ENCODE measurements at places on chromosomes 7 and 10.

GRCh38 chr7:150356265-150356897 lies 12.2 kb upstream of the REPIN1 start:
- no peak for DNase-seq

- DNase-seq = no peak
Measured at GRCh38 chr10:111410740-111411139, 333.9 kb downstream of the ADRA2A start.

DNA sequence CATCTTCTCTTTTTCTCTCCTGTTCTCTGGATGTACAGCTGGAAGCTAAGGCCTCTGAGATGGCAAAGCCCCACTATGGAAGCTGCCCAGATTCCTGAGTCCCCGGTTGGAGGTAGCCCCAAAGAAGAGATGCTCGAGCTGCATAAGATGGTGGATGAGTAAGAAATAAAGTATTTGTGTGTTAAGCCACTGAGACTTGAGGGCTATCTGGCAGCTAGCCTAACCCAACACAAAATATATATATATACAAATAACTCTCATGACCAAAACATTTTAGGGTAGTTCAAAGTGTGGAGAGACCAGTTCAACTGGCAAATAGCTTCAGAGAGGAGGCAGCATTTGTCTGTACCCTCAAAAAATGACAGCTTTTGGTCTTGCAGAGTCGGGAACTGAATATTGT lies 72.4 kb upstream of the PDE1C start:
- no peak for DNase-seq

DNA sequence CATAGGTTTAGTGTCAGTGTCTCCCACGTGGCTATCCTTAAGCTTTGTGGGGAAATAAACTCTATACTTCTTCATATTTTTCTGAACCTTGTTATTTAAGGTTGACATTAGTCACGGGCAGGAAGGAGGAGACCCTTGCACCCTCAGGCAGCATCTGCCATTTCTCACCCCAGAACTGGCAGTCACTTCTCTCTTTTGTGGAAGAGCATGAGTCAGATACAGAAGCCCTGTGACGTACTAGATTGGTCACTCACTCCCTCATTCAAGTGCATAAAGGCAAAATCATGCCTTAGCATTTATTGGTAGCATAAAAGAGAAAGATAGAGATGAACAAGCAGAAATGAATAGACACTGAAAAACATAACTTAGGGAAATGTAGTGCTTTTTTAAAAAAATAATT lies 206.0 kb upstream of the MDFIC start:
- DNase-seq = no peak

- no peak for DNase-seq
Measured at GRCh38 chr10:58518775-58519174, 6.1 kb downstream of the BICC1 start.

DNA sequence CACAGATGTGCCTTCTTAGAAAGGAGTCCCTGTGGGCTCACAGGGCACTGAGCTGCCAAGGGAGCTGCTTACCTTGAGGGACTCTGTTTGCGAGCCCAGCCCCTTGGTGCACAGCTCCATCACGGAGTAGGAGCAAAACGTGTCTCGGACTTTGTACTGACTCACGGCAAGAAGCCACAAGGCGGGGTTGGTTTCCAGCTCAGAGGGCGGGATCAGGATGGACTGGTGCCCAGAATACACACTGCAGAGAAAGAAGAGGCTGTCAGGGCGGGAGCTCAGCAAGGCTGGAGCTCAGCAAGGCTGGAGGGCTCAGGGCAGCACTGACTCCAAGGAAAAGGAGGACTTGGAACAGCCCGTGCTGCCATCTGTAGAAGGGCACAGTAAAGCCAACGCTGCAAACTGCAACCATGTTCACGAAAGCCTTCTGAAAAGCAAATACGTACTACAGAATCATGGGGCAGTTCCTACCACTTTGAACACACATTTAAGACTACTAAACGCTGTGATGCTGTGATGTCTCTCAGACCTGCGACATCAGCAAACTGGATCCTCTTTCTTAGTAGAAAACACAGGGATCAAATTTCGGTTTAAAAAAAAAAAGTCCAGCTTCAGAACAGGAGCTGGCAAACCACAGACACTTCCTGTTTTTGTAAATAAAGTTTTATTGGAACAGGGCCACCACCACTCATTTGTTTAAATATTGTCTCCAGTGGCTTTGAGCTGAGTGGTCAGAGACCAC lies 194.3 kb downstream of the ZMYND11 start:
- no peak for DNase-seq

GRCh38 chr10:89963451-89964102 lies 262.2 kb downstream of the KIF20B start:
- DNase-seq = no peak

- no peak for DNase-seq
Measured at GRCh38 chr7:77288676-77289320, 89.2 kb upstream of the FGL2 start.

- no peak for DNase-seq
Measured at GRCh38 chr10:8102708-8103401, 48.4 kb downstream of the GATA3 start.

DNA sequence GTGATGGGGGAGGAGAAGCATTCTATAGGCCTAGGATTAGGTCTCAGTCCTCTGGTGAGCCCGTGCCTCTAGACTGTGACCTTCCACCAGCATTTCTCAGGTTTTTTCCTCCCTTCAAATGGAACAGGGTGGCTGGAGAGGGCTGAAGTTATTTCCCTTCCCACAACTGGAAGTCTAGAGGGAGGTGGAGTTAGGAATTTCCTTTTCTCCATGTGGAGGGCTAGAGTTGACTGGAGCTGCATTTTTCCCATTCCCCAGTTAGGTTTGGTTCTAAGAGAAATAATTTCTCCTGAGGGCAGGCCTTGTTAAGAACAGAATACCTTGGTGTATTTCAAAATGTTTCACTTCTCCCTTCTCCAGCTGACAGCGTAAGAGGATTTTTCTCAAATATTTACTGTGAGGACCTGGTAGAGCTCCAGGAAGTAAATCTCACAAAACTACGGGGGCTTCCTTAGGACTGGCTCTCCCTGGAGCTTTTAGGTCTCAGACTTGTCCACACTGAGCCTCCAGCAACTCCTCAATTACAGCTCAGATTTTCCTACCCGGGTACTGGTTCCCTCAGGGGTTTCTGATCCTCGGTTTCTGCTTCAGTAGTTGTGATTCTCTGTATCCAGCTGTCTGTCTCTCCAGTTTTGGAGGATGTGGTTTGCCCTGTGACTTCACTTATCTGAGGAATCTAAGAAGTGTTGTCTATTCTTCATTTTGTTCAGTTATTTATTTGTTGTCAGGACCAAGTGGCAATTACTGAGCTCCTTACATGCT lies 6.0 kb upstream of the REEP3 start:
- DNase-seq = no peak

DNA sequence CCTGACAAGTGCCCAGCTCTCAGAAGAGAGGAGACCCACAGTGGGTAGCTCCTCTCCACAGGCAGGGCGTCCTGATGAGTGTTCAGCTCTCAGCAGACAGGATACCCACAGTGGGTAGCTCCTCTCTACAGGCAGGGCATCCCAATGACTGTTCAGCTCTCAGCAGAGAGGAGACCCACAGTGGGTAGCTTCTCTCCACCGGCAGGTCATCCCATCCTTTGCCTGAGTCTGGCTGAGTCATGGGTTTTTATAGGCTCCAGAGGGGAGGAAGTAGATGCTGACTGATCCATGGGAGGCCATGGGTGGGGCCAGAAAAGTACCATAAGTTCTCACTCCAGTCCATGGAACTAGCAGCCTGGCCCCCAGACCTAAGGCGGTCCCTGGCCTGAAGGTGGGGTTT lies 18.5 kb downstream of the CFAP70 start:
- no peak for DNase-seq

GRCh38 chr7:152893801-152894294 lies 134.3 kb downstream of the ACTR3B start:
- no peak for DNase-seq

- no peak for DNase-seq
Measured at GRCh38 chr7:120989257-120990220, 1.0 kb downstream of the CPED1 start.

DNA sequence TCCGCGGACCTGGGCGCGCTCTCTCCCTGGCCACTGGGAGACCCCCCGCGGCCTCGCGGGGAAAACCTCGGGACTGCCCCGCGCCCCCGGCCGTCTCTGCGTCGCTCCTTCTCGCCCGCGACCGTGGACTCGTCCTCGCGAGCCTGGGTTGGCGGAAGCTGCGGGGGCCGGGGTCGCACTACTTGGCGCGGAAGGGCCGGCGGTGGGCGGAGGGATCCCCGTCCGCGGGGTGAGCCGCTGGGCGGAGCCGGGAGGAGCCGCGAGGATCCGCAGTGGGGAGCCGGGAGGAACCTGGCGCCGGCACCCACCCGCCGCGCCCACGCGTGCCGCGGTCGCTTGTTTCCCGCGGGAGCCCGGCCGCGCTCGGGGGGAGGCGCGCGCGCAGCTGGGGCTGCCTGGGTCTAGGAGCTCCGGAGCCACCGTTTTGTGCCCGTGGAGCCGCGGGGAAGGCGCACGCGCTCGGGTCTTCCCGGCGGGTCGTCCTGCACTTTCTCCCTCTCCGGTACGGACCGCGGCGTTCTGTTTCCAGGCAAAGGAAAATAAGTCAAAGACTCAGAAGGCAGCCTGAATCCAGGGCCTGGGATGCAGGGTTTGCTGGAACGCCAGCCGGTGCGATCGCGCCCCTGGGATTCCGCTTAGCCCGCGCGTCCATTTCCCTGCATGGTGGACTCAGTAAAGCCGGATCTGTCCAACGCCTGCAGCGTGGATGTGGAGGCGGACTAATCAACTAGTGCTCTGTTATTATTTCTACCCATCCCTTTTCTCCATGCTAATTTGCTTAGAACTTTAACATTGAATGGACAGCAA lies 28.7 kb upstream of the KMT2C start:
- DNase-seq = peak; percentile 75

- no peak for DNase-seq
Measured at GRCh38 chr7:15783987-15784693, 97.7 kb upstream of the MEOX2 start.

- no peak for DNase-seq
Measured at GRCh38 chr7:155725006-155725355, 80.5 kb downstream of the RBM33 start.

- DNase-seq = no peak
Measured at GRCh38 chr10:83310688-83311087, 828.6 kb upstream of the GHITM start.

DNA sequence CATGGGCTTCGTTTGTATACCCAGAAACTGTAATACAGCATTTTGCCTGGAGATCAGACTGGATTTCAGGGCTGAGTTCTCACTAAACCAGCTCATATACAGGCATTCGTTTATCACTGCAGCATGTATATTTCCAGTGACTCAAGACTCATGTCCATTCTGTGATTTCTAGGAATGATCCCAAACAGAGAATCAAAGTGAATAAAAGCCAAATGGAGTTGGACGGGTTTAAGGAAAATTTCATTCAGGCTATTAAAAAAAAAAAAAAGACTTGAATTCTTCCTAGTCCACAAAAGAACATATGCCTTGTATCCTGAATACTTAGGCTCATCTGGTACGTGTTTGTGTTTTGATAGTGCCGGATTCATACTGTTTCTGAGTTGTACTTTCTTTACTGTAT lies 46.8 kb downstream of the TET1 start:
- no peak for DNase-seq

DNA sequence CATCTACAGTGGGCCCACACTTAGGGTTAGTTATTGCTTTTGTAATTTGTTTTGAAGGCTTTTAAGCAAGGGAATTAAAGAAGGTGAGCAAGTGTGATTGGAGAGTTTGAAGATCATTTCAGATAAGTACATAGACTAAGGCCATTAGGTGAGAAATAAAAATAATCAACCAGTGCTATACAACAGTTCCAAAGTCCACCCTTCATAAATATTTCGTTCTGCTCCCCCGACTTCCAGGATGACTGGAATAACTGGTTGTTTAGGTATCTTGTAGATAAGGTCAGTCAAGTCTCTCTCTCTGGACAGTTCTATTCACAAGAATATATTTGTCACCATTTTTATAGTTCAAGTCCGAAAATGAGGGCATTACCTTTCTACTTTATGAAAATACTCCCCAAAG lies 98.0 kb upstream of the MBL2 start:
- DNase-seq = no peak

GRCh38 chr10:123359539-123359938 lies 205.3 kb downstream of the BUB3 start:
- DNase-seq = no peak

DNA sequence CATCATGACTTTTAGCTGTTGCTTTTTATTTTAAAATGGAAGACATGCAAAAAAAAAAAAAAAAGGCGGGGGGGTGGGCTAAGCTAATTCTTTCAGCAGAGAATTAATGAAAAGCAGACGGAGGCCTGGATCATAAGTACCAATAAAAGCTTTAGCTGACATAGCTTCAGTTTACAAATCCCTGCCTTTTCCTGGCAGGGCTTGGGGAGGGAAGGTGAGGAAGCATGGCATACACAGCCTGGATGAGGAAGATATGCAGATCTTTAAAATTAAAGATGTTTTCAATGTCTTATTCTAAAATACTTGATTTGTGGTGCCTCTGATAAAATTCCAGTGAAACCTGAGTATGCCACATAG lies 57.0 kb downstream of the ICA1 start:
- DNase-seq = no peak

DNA sequence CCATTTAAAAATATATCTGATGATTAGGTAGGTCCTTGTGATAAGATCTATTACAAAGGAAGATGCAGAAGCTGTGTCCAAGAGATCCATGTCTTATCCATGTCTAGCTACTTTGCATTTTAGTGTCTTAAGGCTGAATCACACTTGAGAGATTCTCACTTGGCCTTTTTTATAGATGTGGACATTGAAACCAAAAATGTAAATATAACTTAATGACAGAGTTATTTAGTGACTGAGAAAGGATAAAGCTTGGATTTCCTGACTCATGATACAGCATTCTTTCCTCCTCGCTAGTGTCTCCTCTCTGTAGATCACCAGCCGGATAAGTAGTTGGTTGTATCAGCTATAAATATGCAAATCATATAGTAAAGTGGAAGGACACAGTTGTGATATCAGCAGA lies 23.3 kb downstream of the INHBA start:
- no peak for DNase-seq

GRCh38 chr7:5695727-5696345 lies 85.6 kb downstream of the RNF216 start:
- DNase-seq = no peak

- no peak for DNase-seq
Measured at GRCh38 chr10:24396396-24396795, 187.5 kb downstream of the KIAA1217 start.

DNA sequence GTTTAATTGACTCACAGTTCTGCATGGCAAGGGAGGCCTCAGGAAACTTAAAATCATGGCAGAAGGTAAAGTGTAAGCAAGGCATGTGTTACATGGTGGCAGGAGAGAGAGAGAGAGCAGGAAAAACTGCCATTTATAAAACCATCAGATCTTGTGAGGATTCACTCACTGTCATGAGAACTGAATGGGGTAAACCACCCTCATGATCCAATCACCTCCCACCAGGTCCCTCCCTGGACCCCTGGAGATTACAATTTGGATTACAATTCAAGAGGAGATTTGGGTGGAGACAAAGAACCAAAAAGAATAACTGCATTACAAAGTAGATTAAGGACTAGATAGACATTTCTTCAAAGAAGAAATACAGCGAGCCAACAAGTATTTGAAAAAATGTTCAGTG lies 324.1 kb downstream of the THSD7A start:
- DNase-seq = no peak
